ENCODE measurements at places on chromosomes 7 and 10.

GRCh38 chr10:18795549-18795948 is 136.3 kb downstream of the ARL5B start:
- DNase-seq: no peak

DNA sequence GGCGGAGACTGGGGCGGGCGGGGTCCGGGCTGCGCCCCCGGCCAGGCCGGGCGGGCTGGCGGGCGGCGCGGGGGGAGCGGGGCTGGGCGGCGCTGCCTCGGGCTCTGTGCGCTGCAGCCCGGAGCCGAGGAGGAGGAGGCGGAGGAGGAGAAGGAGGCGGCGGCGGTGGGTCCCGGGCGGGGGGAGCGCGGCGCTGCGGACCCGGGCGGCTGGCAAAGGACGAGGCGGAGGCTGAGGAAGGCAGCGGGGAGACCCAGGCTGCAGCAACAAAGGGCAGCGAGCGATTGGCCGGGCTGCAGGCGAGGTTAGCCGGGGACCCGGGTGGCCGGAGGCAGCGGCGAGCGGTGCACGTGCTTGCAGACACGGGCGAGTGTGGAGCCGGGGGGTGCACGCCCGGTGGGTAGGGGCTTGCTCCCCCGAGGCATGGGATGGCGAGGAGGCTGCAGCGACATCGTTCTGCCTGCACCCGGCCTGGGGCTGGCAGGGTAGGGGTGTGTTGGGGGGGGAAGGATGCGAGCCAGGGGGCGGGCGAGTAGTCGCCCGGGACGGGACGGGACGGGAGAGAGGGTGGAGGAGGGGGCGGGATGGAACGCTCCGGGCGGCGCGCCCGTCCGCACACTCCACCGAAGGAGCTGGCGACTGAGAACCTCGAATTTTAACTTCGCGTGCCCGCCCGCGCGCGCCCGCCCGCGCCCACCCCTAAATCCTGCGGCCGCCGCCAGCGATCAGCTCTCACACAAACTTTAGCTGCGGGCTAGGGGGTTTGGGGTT is 844 bp upstream of the KAT6B start:
- DNase-seq: peak; percentile 51

GRCh38 chr10:4939224-4940072 is 23.8 kb upstream of the AKR1C1 start:
- DNase-seq: no peak

DNA sequence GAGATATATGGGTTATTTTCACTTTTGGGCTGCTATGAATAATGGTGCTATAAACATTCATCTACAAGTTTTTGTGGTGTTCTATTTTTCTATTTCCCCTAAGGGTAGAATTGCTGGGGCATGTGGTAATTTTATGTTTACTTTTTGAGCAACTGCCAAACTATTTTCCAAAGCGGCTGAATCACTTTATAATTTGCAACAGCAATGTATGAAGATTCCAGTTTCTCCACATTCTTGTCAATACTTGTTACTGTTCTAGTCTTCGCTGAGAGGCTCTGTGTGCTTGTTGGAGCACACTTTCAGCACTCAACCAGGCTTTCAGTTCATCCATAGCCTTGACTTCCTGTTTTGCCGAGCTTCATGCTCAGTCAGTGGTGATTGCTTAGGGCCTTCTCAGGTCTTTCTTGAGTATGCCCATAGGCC is 39.0 kb downstream of the ADK start:
- no peak for DNase-seq

DNA sequence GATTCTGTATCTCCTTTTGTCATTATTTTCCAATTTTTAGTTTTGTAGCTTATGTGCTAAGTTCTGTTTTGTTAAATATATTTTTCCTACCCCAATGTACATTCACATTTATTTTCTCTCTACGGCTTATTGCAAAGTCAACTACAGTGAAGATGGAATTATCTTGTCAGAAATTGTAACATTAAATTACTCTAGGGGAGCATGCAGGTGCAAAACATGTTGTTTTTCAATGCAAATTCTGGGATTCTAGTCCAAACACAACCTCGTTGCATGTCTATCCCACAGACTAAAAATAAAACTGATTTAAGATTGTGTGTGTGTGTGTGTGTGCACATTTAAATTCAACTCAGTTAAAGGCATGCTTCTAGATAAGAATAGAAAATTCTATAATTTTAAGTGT is 529.1 kb upstream of the POM121L12 start:
- no peak for DNase-seq

DNA sequence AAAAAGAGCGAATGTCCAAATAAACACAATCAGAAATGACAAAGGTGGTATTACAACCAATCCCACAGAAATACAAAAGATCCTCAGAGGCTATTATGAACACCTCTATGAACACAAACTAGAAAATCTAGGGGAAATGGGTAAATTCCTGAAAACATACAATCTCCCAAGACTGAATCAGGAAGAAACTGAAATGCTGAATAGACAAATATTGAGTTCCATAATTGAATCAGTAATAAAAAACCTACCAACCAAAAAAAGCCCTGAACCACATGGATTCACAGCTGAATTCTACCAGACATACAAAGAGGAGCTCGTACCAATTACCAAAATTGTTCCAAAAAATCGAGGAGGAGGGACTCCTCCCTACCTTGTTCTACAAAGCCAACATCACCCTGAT is 56.1 kb upstream of the ZNF800 start:
- no peak for DNase-seq

- no peak for DNase-seq
Measured at GRCh38 chr7:151018421-151019129, 5.7 kb downstream of the ATG9B start.

- no peak for DNase-seq
Measured at GRCh38 chr7:82335927-82336326, 107.7 kb downstream of the CACNA2D1 start.

DNA sequence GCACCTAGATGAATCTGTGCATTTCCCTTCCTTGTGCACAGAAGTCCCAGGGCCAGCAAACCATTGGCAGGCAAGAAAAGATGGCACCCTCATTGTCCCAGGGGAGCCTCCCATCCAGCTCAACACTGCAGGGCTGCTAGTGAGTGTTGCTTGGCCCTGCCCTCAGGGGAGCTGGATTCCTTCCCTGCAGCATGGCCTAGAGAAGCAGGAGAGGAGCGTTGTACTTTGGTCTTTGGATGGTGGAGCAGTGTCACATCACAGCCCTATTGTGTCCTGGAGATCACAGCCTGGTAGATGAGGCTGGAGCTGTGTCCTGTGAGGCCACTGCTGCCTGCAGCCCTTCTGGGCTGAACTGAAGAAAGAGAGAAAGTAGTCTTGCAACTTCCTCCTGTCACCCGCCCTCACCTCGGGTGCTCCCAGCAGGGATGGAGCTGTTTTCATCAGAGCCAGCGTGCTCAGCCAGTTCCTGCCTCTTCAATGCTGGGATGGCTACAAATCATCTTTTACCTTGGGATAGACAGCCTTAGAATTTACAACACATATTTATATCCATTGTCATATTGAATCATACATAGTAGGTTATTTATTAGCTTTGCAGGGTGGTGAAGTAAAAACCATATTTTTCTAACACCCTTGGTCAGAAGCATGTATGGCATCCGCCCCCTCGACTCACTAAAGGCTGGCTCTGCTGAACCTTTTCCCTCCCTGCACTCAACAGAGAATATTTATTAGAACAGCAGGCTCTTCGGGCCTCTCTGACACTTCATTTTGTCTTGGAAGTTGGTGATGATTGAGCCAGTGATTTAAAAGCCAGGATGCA is 43.1 kb upstream of the FAM180A start:
- peak; percentile 82 for DNase-seq

GRCh38 chr10:34816501-34817002 is 1.5 kb upstream of the PARD3 start:
- no peak for DNase-seq

- DNase-seq: no peak
Measured at GRCh38 chr10:76327441-76327840, 896.0 kb downstream of the LRMDA start.
